T-helper 17 cell (primary cell): ENCODE measurements at places on chromosomes 4 and X.

DNA sequence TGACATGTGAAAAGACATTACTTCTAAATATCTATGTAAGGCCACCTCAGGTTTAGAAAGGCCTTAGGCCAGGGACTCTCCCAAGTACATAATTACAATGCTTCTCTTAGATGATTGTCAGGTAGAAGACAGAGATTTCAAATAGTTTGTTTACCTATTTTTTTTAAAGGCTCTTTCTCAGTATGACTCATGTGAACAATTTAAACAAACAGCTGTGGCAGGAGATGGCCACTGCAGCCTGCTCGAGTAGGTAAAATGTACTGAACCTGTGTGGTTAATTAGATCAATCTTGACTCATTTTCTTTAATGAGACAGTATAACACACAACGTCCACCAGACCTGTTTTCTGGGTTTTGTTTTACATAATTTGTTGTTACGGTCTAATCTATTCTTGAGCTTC is 50.2 kb downstream of the LEF1 start:
- H3K4me3 ChIP-seq: peak overlapping the region; percentile 39
- peaks cover 2% of the 10 kb centered on the region for H3K36me3 ChIP-seq
- H3K27me3 ChIP-seq: no peaks in the 10 kb centered on the region
- H3K27ac ChIP-seq: peak overlapping the region; percentile 97
- no peak for DNase-seq

GRCh38 chr4:83561381-83561780 is 25.5 kb downstream of the GPAT3 start:
- peaks cover 27% of the 10 kb centered on the region for H3K4me1 ChIP-seq
- no peak overlapping the region for H3K27ac ChIP-seq
- no peaks in the 10 kb centered on the region for H3K36me3 ChIP-seq
- no peaks in the 10 kb centered on the region for H3K27me3 ChIP-seq

- H3K27me3 ChIP-seq: peaks cover 36% of the 10 kb centered on the region
- H3K27ac ChIP-seq: no peak overlapping the region
- peaks cover 3% of the 10 kb centered on the region for H3K36me3 ChIP-seq
- H3K4me1 ChIP-seq: no peaks in the 10 kb centered on the region
- H3K4me3 ChIP-seq: no peak overlapping the region
Measured at GRCh38 chr4:70637239-70637913, 8.8 kb downstream of the ENAM start.

- no peak for DNase-seq
- H3K36me3 ChIP-seq: no peaks in the 10 kb centered on the region
- no peaks in the 10 kb centered on the region for H3K4me1 ChIP-seq
- H3K27ac ChIP-seq: no peak overlapping the region
- H3K4me3 ChIP-seq: no peak overlapping the region
- no peaks in the 10 kb centered on the region for H3K27me3 ChIP-seq
Measured at GRCh38 chrX:4588893-4589292, 875.4 kb upstream of the PRKX start.

DNA sequence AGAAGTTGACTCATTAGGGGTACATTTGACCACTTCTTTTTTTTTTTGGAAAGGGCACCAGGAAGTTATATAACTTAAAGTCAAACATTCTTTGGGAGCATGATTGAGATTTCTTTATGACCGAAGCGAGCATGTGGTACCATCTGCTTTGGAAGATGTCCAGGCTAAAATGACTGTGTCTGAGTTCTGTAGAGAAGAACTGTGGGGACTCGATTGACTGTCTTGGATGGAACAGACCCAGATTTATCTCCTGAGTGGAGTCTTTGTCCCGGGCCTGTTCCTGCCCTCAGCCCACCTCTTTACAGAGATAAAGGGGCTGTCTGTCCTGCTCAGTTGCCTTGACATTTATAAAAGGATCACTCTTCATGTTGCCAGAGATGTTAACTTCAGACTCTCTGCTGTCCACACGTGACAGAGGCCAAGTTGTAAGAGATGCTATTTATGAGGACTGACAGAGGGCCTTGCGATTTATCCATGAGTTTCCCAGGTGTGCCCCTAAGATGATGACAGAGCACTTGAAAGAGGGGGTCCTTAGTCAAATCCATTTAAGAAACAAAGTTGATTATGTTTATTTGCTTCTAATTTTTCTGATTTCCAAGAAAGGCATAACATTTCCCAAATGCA is 16.8 kb downstream of the SMIM20 start:
- no peaks in the 10 kb centered on the region for H3K27me3 ChIP-seq
- H3K4me3 ChIP-seq: no peak overlapping the region
- H3K4me1 ChIP-seq: no peaks in the 10 kb centered on the region
- peaks cover 2% of the 10 kb centered on the region for H3K36me3 ChIP-seq
- DNase-seq: no peak

GRCh38 chrX:4876268-4876667 is 1162.8 kb upstream of the PRKX start:
- H3K4me3 ChIP-seq: no peak overlapping the region
- no peaks in the 10 kb centered on the region for H3K4me1 ChIP-seq
- no peak for DNase-seq
- H3K36me3 ChIP-seq: no peaks in the 10 kb centered on the region

DNA sequence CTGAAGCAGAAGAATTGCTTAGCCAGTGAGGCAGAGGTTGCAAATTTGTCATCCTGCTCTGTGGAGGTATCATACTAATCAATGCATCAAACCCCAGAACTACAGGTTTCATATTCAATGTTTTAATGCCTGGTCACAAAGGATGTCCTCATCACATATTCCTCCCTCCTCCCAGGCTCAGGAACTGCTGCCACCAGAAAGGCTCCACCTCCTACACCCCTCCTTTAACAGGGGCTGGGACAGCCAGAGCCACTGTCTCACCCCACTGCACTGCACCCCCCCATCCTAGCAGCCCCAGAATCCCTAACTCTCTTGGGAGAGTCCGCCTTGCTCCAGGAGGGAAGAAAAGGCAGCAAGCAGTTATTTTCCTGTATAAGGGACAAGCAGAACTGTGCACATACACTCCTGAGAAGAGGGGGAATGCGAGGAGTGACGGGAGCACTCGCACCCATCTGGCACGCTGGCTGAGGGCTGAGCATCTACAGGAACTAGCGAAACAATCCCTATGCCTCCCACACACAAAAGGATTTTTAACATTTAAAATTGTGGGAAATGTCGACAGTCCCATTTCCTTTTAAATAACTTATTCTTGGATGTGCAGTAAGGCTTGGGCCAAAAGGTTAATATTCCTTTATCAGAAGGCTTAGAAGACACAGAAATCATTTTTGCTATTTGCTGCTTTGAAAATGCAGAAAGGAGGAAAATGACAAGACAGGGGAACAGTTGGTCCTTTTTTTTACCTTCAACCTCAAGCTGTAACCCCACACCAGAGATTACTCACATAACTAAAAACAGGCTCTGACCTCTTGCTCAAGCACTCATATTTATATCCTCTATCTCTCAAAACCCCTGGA is 27.8 kb downstream of the CD99L2 start:
- DNase-seq: no peak
- peaks cover 2% of the 10 kb centered on the region for H3K36me3 ChIP-seq
- no peak overlapping the region for H3K4me3 ChIP-seq
- no peak overlapping the region for H3K27ac ChIP-seq
- peaks cover 20% of the 10 kb centered on the region for H3K4me1 ChIP-seq

GRCh38 chr4:70399319-70399718 is 1.6 kb downstream of the OPRPN start:
- H3K27me3 ChIP-seq: no peaks in the 10 kb centered on the region
- H3K36me3 ChIP-seq: no peaks in the 10 kb centered on the region
- no peak overlapping the region for H3K4me3 ChIP-seq
- no peak overlapping the region for H3K27ac ChIP-seq

DNA sequence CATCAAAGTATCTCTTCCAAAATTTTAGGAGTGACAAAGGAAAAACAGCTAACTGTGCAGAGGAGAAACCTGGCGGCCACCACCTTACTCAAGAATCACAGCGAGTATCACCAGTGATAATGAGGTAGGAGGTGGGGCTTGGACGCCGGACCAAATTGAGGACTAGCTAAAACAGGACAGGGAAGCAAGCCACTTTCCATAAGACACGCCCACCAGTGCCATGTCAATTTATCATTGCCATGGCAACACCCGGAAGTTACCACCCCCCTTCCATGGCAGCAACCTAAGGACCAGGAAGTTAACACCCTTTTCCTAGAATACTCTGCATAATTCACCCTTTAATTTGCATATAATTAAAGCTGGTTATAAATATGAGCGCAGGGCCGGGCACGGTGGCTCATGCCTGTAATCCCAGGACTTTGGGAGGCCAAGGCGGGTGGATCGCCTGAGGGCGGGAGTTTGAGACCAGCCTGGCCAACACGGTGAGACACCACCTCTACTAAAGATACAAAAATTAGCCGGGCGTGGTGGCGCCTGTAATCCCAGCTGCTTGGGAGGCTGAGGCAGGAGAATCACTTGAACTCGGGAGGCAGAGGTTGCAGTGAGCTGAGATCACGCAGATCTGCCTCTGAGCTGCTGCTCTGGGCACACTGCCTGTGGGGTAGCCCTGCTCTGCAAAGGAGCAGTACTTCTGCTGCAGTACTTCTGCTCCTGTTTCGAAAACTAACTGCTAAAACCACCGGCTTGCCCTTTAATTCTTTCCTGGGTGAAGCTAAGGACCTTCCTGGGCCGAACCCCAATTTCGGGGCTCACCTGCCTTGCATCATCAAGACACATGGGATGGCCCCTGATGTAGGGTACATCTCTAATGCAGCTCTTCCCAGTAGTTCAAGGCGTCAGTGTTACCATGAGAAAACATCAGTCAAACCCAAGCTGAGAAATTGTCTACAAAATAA is 116.7 kb downstream of the HMX1 start:
- H3K4me3 ChIP-seq: no peak overlapping the region
- no peaks in the 10 kb centered on the region for H3K4me1 ChIP-seq
- no peak overlapping the region for H3K27ac ChIP-seq
- H3K27me3 ChIP-seq: no peaks in the 10 kb centered on the region

GRCh38 chr4:38994135-38994534 is 38.1 kb downstream of the TMEM156 start:
- no peak overlapping the region for H3K4me3 ChIP-seq
- H3K4me1 ChIP-seq: peaks cover 15% of the 10 kb centered on the region
- H3K27me3 ChIP-seq: no peaks in the 10 kb centered on the region
- peaks cover 9% of the 10 kb centered on the region for H3K36me3 ChIP-seq
- H3K27ac ChIP-seq: peak overlapping the region; percentile 79
- no peak for DNase-seq

GRCh38 chr4:86633854-86634253 is 39.7 kb downstream of the PTPN13 start:
- no peaks in the 10 kb centered on the region for H3K27me3 ChIP-seq
- no peak for DNase-seq
- H3K4me1 ChIP-seq: peaks cover 6% of the 10 kb centered on the region
- no peak overlapping the region for H3K4me3 ChIP-seq

DNA sequence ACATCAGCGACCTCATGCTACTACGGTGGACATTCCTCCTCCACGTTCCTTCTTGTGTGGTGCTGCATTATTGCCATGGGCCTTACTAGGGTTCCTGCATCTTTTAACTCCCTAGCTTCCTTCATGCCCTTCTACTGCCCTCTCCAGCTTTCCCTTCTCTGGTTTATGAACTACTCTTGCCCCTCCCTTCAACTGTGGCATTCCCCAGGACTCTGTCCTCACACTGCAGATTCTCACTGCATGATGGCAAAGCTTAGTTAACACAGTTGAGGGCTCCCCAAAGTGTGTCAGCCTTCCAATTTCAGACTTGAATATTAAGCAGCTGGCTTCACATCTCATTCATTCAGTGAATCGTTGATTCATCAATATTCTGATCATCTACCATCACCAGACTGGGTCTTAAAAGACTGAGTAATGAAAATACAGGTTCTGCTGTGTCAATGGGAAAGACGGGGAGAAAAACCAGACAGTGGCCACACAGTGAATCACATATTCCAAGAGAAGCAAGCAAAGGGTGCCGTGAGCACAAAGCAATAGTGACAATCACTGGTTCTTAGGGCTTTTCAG is 53.0 kb downstream of the ZFX start:
- H3K4me1 ChIP-seq: peaks cover 33% of the 10 kb centered on the region
- H3K27ac ChIP-seq: peak overlapping the region; percentile 83
- no peaks in the 10 kb centered on the region for H3K27me3 ChIP-seq
- peaks cover 2% of the 10 kb centered on the region for H3K36me3 ChIP-seq
